ENCODE measurements at places on chromosomes 1 and 21.

DNA sequence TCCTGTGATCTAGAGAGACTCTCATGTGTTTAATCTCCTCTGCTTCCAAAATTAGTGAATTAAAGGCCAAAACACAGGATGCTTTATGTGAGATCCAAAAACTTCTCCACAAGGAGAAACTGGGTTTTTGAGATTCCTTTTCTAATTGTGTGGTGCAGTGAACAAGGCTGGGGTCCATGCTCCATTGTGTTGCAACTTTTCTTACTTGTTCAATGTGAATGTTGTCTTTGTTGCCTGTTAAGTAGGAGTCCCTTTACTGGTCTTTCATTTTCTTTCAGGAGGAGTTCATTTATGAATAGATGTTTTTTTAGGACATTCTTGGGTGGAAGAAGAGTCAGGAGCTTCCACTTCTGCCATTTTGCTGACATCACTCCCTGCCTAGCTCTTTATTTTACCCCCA, 40.6 kb upstream of the CFHR3 start:
- no peak for DNase-seq

GRCh38 chr21:28828981-28829380, 163.7 kb downstream of the LTN1 start:
- no peak for DNase-seq

GRCh38 chr1:153402226-153402625, 11.4 kb upstream of the S100A8 start:
- no peak for DNase-seq

DNA sequence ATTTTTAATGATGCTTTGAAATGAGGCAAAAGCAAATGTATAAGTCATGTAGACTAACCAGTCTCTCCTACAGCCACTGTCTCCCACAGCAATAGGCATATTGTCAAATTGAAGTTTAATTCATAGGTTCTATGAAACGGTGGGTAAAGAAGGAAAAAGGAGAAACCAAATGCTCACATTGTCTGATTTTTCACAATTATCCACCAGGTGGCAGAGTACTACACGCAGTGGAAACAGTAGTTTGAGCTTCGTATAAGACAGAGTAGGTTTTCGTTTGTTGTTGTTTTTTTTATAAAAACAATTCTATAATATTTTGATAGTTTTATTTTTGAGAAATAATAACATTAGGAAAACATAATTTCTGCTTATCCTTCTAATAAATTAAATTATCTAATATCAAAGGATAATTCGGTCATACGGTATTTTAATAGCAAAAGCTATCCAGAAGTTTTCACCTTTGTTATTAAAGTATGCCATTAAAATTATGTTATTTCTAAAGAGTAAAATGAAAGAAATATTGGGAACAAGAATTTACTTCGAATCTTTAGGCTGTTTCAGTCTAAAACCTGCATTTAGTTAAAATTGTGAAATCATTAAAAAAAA, 39.1 kb downstream of the TYW3 start:
- no peak for DNase-seq

DNA sequence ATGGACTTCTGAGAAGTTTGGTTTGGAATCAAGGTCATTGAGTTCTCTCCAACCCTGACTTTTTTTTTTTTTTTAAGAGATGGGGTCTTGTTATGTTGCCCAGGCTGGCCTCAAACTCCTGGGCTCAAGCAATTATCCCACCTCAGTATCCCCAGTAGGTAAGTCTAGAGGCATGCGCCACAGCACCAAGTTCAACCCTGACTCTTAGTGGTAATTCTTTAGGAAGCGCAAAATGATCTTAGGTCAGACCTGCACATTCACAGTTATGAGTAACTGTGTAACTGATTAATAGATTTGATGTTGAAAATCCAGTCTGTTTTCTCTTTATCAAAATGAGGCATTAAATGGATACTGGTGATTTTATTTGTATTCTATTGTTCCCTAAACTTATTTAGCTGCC, 95.9 kb downstream of the GREM2 start:
- no peak for DNase-seq

DNA sequence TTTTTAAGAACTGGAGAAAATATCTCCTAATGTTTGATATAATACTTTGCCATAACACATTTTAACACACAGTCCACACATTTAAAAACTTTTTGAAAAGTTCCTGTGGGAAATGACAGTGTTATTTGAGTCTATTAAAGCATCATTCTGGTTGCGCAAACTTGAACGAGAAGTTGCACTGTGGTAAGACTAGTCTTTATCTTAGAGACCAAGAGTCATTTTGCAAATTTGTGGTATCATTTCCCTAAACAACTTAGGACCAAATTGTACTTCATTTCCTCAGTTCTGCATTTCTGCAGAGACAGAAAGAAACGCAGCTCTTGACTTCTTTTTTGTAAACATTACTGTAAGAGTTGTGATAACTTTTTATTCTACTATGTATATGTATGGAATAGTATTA, at the start of gene RGS18:
TSS of gene RGS18 (plus strand) at position 282 of the 400 bp plus-strand sequence. CDS start 176 bp downstream, outside the sequence.
- DNase-seq, result no peak

- no peak for DNase-seq
Observed at GRCh38 chr1:29410476-29410875, 174.2 kb downstream of the PTPRU start.

- no peak for DNase-seq
Observed at GRCh38 chr1:228850141-228851100, 115.1 kb downstream of the RHOU start.

GRCh38 chr1:204227351-204227750, 13.6 kb upstream of the GOLT1A start:
- DNase-seq, result no peak

DNA sequence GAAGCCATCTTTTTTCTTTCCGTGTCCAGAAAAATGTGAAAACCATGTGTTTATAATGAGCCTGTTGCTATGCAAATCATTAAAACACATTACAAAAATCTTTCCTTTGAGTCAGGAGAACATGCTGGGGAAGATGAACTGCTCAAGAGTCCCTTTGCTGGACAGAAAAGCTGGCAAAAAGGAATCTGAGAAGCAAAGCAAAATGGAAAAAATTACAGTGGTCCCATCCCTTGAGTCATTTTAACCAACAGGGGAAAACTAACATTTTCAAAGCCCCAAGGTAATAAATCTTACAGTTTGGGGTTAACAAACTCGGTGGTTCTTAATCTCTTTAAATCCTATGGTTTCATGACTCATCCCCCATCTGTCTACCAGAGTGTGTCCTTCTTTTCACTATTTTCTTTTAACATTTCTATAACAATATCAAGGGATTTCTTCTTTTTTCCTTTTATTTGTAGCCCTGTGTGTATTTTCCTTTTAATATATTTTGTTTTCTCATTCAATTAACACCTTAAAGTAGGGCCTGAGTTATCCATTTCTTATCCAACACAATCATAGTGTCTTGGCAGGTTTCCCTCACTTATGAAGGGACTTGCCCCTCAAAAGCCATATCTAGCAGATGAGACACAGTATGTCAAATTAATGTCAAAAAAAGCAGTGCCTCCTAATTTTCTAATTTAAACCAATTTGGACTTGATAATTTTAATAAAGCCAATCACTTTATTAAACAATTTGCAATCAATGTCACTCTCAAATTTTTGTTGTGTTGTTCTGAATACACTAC, 105.4 kb downstream of the PTPN14 start:
- DNase-seq, result no peak

- no peak for DNase-seq
Observed at GRCh38 chr1:154956544-154956941, 644 bp upstream of the PBXIP1 start.

DNA sequence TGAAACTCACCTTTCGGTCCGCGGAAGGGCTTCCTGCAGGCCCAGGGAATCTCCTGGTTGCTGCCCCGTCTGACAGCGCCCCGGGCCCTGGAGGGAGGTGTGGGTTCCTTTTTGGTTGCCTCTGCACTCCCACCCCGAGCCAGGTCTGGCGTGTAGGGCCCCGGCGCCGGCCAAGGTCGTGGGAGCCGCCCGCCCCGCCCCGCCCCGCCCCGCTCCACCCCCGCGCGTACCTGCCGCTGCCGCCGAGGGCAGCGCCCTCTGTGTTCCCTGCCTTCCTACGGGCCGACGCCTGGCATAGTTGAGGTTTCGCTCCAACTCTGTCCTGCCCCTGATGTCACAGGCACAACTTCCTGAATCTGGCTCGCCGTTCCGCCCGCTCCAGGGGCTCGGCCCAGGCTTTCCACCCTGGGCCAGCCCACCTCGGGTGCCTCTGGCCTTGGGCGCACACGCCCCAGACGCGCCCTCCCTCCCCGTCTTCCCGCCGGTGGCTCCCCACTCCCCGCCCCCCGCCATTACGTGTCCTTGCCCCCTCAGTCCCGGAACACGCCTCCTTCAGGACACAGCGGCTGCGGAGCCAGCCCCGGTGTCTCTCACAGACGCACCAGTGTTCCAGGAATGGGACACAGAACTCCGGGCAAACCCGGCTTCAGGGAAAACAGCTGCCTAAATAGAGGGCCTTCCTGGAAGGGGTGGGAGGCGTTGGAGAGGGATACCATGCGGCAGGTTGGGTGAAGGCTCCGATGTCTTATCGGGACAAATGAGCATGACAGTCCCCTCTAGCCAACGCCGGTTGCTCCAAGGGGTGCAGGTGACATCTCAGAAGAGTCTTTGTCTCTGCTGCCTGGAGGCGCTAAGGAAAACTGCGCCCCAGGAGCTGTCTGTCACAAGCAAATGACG, at the start of gene KIAA0040:
TSS of gene KIAA0040 (minus strand) at position 147 of the 897 bp plus-strand sequence. CDS start 31,763 bp downstream, outside the sequence.
- peak; percentile 67 for DNase-seq

DNA sequence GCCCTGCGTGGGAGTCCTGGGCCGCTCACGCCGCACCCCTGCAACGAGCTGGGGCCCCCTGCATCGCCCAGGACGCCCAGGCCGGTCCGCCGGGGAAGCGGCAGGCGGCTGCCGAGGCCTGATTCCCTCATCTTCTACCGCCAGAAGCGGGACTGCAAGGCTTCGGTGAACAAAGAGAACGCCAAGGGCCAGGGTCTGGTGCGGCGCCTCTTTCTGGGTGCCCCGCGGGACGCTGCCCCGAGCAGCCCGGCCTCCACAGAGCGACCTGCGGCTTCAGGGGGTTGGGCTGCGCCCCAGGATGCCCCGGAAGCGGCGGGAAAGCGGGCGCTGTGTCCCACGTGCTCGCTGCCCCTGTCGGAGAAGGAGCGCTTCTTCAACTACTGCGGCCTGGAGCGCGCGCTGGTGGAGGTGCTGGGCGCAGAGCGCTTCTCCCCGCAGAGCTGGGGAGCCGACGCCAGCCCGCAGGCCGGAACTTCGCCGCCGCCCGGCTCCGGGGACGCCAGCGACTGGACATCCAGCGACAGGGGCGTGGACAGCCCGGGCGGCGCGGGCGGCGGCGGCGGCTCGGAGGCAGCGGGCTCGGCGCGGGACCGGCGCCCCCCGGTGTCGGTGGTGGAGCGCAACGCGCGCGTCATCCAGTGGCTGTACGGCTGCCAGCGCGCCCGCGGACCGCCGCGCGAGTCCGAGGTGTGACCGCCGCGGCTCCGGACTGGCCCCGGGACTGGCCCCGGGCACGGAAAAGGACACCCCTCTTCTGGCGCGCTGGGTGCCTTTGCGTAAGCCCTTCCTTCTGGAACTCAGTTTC, 2.7 kb downstream of the FAM110D start:
- peak; percentile 48 for DNase-seq

- no peak for DNase-seq
Observed at GRCh38 chr1:202760589-202760988, 47.6 kb downstream of the KDM5B start.

DNA sequence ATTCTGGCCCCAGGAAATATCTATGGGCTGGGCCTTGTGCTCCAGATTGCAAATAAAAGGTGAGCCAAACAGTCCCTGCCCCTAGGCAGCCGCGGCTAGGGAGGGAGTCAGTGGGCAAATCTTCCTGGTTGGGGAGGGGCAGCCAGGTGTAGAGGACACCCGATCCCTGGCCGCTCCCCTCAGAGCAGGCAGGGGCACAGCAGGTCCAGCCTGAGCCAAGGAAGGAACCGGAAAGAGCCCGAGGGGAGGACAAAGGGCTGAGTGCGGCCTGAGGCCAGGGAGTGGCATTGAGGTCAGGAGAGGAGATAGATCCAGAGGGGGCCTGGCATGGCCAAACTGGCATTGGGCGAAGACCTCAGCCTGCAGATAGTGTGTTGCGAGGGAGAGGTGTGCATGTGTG, 36.6 kb upstream of the ARF1 start:
- DNase-seq, result no peak

GRCh38 chr1:67853704-67854103, 20.4 kb upstream of the GNG12 start:
- no peak for DNase-seq

DNA sequence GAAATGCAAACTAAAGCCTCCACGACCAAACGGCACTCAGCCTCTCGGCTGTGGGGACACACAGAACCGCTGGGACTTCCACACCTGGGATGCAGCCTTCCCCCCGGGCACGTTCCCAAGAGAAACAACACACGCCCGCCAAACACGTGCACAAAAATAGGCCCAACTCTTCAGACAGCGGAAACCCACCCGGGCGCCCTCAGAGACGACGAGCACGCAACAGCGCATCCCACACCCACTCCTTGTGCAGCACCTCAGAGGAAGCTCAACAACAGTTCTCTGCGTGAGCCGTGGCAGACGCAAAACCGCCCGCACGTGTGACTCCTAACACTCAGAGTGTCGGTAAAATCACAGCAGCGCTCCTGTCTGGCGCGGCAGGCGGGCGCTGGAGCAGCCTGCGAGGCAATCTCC, 5.3 kb downstream of the C1orf159 start:
- DNase-seq, result no peak

- DNase-seq, result no peak
Observed at GRCh38 chr1:208653426-208653825, 409.2 kb upstream of the PLXNA2 start.

DNA sequence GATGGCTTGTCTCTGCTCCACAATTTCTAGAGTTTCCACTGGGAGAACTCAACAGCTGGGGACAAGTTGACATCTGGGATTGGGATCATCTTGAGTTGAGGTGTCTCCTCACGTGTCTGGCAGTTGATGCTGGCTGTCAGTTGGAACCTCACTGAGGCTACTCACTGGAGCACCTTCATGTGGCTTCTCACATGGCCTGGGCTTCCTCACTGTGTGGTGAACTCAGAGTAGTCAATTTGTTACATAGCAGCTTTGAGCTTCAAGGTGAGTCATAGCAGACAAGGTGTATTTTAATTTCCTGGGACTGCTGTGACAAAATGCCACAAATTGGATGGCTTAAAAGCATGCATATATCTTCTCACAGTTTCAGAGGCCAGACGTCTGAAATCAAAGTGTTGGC, 44.0 kb downstream of the NTNG1 start:
- DNase-seq, result no peak

GRCh38 chr1:201585901-201586300, 47.0 kb downstream of the NAV1 start:
- no peak for DNase-seq

DNA sequence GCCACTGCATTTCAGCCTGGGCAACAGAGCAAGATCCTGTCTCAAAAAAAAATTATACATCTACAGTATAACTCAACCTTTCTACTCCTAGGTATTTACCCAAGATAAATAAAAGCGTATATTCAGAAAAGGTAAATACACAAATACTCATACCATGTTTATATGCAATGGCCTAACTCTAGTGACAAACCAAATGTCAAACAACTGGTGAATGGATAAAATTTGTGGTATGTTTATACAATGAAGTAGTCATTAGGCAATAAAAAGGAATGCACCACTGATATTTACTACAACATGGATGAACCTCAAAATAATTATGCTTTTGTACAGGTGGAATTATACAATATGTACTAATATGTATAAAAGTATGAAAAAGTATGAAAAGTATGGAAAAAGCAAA, 174.2 kb upstream of the GORAB start:
- DNase-seq, result no peak

GRCh38 chr1:17091252-17091651, 28.0 kb downstream of the PADI2 start:
- DNase-seq, result no peak

GRCh38 chr1:9657521-9658032, 6.0 kb downstream of the PIK3CD start:
- peak; percentile 25 for DNase-seq
